ENCODE measurements at places on chromosomes 2 and 18. TPM values are rescaled to one million over a fixed set of nuclear protein-coding genes. Genes with fewer than 3 reads are reported as not detected.

TBR1 gene
- total RNA-seq, result not detected

NT5DC4 gene
- 0.07 TPM for total RNA-seq

IL36RN gene
- total RNA-seq, result 0.88 TPM

SATB2 gene
- 2.8 TPM for total RNA-seq

ALPP gene
- total RNA-seq, result not detected

C2orf49 gene
- 18.4 TPM for total RNA-seq

ALPI gene
- not detected for total RNA-seq

ODC1 gene
- total RNA-seq, result 211 TPM

VWA3B gene
- not detected for total RNA-seq

UBR3 gene
- total RNA-seq, result 13.2 TPM

NEU4 gene
- total RNA-seq, result not detected

ACKR3 gene
- 1.8 TPM for total RNA-seq

CD207 gene
- total RNA-seq, result not detected

IL1B gene
- total RNA-seq, result 98.9 TPM

POTEF gene
- not detected for total RNA-seq

PAX3 gene
- not detected for total RNA-seq

DSC2 gene
- total RNA-seq, result 31.4 TPM

All from foreskin keratinocyte (primary cell).